ENCODE measurements at places on chromosomes 16 and 17. TPM values are rescaled to one million over a fixed set of nuclear protein-coding genes. Genes with fewer than 3 reads are reported as not detected.

CLDN7 gene
- 429 TPM for total RNA-seq

ARMC5 gene
- 33.1 TPM for total RNA-seq

FBXW10 gene
- not detected for total RNA-seq

DNA sequence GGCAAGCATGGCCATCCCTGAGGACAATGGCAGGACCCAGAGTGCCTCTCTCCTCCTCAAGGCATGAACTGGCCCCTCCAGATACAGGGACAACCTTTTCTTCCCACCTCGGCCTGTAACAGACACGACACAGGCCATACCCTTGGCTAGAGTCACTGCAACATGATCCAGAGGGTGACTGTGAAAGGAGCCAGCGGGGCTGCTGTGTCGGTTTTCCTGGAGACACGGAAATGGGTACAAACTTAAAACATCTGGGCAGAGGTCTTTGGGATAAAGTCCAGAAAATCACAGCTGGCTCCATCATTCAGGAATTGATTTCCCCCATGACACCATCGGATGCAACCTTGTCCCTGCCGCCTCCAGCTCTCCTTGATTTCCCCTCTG, 5.3 kb downstream of the CEP295NL start:
- no peak for DNase-seq

- no peak for DNase-seq
Measured at GRCh38 chr17:78184351-78184750, 2.5 kb downstream of the TK1 start.

- no peak for DNase-seq
Measured at GRCh38 chr16:84292011-84292410, 2.7 kb upstream of the WFDC1 start.

- DNase-seq: no peak
Measured at GRCh38 chr17:327296-327695, 25.3 kb downstream of the RPH3AL start.
